ENCODE measurements at places on chromosomes 16 and 17.

DNA sequence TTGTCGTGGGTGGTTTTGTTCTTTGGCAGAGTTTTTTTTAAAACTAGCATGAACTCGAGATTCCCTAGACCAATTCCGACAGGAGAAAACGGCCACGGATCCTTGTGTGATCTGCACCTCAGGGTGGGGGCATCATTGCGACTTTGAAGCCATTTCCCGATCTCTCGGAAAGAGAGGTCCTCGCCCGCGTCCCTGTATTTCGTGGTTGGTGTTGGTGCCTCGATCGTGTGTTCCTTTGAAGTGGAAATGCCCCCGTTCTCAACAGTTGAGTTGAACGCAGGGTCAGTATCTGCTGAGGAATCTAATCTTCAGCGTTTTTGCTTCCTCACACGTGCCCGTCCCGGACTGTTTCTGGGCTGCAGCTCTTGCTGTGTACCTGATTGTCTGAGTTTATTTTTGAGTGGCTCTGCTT is 1.1 kb downstream of the CRAMP1 start:
- DNase-seq: no peak

- DNase-seq: no peak
Measured at GRCh38 chr17:29294580-29294900, 592 bp upstream of the NUFIP2 start.

DNA sequence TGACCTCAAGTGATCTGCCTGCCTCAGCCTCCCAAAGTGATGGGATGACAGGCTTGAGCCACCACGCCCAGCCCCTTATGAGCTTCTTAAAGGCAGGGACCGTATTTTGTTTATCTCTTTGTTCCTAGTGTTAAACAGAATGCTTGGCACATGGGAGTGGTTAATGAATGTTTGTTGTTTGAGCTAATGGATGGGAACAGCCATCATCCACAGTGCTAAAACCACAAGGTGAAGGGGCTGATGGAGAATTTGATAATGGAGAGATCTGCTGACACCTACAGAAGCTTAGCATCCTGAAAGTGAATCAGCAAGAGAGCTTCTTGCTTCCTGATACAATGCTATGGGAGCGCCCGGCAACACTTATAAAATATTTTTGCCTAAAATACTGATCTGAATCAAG is 8.6 kb upstream of the CDH1 start:
- no peak for DNase-seq

- DNase-seq: no peak
Measured at GRCh38 chr17:72353502-72353901, 232.7 kb downstream of the SOX9 start.

DNA sequence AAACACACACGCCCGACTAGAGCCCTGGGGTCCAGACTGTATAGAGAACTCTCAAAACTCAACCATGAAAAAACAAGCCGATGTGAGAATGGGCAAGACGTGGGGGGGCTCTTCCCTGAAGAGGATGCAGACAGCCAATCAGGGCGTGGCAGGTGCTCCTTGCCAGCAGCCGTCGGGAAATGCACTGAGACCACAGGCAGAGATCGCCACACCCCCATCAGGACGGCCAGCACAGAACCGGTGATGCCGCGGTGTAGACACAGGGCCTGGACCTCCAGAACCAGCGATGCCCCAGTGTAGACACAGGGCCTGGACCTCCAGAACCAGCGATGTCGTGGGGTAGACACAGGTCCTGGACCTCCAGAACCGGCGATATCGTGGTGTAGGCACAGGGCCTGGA is 169.2 kb downstream of the LAT start:
- no peak for DNase-seq

- no peak for DNase-seq
Measured at GRCh38 chr17:2980904-2981246, 82.5 kb downstream of the OR1D5 start.

DNA sequence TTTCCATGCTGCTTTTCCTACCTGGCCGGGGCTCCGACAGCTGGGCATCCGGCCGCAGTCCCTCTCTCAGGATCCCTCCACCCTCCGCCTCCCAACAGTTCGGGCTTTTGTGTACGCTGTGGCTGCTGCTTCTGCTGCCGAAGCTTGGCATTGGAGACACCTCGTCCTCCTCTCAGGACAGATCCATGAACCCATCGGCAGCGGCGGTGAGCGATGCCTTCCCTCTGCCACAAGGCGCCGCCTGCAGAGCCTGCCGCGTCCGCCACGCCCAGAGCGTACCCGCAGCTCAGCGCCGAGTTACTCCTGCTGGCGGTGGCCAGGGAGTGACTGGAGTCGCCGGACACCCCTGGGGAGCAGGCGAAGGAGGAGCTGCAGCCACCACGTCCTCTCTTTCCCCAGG is 2032.8 kb downstream of the TP53TG3F start:
- DNase-seq: no peak

DNA sequence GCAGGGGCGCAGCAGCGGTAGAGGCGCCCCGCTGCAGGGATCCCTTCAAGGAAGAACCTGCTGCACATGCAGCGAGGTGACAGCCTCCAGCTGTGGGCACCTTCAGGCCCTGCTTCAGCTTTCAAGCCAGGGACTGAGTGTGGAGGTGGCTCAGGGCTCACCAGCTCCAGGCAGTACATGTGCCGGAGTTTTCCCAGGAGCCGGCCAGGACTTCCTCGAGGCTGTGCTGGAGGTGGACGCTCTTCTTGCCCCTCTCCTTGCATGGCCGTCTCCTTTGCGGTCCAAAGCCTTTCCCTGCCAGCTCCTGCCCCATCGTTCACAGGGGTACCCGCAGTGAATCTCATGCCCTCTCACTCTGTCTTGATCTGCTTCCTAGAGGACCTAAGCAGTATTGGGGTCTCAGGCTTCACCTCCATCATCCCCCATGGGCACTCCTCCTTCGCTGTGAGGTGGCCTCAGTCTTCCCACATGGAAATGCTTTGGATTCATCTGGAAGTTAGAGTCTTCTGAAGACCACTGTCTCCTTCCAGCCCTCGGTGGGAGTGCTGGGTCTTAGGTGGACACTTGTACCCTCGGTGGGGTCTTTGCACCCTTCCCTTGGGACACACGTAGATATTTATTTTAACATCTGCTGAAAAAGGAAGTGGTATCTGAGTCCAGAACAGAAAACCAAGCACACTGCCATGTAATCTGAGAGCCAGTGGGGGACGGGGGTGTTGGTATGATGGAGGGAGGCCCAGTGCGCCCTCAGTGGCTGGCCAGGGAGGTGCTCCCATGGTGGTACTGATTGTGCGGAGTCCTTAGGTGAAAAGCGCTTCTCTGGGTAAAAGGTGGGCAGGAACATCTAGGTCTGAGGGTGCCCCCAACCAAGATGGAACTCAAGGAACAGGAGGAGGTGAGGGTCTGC is 7.0 kb downstream of the XYLT2 start:
- no peak for DNase-seq

- DNase-seq: no peak
Measured at GRCh38 chr16:10827691-10828341, 9.2 kb upstream of the TVP23A start.

DNA sequence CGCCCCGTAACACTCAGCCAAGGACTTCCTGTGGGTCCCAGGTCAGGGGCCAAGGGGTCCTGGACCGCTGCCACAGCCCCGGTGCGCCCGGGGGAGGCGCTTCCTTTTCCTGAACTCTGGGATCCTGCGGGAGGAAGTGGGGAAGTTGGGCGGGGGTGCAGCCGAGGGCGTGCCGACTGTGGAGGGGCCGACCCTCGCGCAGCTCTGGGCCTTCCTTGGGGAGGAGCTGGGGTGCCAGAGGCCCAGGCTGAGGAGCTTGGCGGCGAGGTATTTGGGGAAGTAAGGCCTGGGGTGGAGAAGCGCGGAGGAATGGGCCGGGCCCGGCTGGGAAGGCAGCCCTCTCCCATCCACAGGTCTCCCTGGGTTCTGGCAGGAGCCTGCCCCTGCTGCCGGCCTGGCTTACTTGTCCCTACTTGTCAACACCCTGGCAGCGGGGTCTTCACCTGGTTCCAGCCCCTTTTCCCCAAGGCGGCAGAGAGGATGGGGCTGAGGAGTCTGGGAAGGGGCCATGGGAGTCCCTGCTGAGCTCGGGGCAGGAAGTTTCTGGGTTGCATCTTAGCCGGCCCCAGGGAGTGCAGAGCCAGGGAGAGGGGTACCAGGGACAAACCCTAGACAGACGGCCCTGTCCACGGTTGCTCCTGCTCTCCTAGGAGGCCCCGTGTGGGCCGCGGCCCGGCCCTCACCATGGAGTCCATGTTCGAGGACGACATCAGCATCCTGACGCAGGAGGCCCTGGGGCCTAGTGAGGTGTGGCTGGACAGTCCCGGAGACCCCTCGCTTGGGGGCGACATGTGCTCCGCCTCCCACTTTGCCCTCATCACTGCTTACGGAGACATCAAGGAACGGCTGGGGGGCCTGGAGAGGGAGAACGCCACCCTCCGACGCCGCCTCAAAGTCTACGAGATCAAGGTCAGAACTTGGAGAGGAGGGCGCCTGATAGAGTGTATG is 1.7 kb downstream of the TBKBP1 start:
- DNase-seq: no peak

GRCh38 chr17:60743799-60744198 is 66.1 kb downstream of the BCAS3 start:
- DNase-seq: no peak

DNA sequence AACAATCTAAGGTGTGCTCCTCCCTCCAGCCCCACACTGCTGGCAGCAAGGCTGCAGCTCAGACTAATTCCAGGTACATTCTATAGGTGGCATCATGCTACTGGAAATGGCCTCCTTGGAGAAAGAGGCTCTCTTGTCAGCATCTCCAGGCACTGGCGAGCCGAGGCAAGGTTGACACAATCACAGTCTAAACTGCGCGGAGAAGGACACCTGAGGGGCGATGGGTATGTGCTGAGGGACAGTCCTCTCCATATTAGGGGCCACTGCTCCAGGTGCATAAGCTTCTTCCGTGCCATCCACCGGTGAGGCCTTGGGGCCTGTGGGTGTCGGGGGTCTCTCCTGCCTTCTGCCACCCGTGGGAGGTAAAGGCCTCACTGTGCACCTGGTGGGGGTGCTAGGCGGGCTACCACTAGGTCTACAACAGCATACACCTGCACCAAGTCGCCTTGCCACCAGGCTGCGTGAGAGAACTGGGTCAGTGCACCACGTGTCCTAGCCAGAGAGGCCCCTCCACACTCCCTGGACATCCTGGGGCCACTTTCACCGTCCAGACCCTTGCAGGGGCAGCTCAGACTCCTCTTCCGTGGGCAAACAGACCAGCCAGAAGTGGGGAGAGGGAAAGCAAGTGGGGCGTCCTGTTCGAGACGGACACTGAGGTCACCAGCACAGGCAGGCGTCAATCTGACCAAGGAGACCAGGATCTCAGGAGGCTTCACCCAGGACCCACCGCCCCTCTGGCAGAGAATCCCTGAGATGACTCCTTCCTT is 12.1 kb upstream of the CBX8 start:
- no peak for DNase-seq

DNA sequence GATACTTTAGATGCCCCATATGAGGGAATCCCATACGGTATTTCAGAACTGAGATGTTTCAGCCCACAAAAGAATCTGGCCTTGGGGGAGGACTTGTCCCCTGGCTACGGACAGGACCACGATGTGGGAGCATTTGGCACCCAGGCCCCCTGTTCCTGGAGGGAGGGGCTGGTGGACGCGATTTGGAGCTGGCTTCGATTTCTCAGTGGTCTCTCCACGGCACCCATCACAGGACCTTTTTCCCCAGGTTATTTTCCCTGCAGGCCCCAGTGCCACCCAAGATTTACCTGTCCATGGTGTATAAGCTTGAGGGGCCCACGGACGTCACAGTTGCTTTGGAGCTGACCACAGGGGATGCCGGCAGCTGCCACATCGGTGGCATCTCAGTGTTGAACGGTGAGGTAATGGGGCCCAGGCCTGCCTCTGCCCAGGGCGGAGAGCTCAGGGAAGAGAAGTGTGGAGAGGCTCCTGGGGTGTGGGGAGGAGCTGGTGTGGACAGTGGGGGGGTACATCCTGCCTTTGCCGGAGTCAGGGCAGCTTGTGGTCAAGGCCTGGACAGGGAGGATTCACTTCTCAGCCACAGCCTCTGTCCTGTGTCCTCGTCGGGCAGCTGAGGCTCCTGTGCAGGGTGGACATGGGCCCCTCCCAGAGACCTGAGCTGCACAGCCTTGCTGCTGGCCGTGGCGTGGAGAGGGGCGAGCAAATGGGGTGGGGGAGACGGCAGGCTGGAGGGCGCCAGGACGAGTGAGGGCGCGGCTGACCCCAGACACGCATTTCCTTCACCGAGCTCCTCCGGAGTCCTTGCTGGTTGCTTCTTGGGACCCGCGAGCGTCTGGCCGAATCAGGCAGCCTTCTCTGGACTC is 9.9 kb downstream of the ENGASE start:
- DNase-seq: no peak

GRCh38 chr17:68511254-68511670 is 968 bp upstream of the PRKAR1A start:
- DNase-seq: no peak

DNA sequence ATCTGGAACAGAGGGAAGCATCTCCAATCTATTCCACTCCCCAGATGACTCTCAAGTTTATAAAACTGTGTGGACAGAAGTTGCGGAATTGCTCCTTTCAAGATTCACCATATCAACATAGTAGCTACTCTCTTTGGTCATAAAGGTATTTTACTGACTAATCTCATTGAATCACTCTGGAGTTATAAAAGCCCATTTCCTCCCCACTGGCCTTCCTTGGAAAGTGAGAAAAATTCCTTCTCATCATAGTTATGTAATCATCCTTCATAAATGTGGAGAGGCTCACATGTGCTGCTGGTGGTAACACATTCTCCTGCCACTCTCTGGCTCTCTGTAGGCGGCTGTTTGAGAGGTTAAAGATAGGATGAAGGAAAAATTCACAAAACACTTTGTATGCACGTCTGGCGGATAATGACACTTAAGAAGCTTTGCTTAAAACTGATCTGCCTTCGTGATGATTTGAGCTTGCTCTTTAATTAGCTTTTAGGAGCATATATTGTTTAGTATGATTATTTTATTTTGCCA is 1034.0 kb upstream of the EEF2KMT start:
- DNase-seq: no peak

DNA sequence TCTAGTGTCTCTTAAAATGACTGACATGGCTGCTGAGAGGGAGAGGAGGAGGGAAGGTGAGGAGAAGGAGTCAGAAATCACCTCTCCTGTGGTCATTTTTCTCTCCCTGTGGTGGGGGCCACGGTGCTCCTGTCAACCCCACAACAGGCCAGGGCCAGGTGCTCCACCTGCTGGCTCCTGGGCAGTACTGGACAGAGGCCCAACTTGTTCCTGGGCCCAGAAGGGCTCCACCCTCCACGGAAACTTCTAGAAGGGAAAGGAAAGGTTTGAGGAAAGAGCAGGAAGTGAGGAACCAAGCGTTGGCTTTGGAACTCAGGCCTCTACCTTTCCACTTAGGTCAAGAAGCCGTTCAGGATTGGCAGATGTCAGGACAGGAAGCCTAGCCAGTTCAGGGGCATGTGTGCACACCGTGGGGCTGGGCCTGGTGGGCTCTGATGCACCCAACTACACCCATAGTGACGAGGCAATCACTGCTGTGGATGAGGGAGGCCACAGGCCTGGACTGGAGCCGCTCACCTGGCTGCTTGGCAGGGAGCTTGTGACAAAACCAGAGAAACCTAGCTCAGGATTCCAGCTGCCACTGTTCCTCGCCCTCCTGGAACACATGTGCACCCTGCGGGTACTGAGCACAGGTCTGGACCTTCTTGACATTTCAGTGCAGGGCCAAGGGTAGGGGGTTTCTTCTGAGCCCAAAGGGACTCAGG is 36.1 kb downstream of the WNT3 start:
- DNase-seq: no peak
